ENCODE measurements at places on chromosomes 11 and 22. TPM values are rescaled to one million over a fixed set of nuclear protein-coding genes. Genes with fewer than 3 reads are reported as not detected.

DNA sequence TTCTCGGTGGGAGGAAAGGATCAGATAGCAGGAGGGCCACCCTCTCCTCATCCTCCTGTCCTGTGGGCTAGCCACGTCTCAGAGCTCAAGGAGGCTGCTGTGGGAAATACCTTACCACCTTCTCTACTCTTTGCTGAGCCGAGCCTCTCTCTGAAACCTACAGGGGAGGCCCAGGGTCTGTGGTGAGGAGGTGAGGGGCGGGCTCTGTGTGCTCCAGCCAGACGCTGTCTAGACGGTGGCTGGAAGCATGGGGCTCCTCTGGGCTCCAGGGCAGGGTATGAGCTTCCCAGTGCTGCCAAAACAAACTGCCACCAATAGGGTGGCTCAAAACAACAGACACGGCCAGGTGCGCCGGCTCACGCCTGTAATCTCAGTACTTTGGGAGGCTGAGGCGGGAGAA lies 5.5 kb upstream of the TMPRSS6 start:
- no peak for DNase-seq

GRCh38 chr22:27318516-27318915 lies 483.0 kb downstream of the MN1 start:
- DNase-seq = no peak

GRCh38 chr11:15569305-15570025 lies 454.7 kb downstream of the INSC start:
- no peak for DNase-seq

- DNase-seq = no peak
Measured at GRCh38 chr22:39351689-39352214, 2.0 kb downstream of the SYNGR1 start.

- DNase-seq = no peak
Measured at GRCh38 chr11:65488273-65489034, 10.4 kb upstream of the MALAT1 start.

DNA sequence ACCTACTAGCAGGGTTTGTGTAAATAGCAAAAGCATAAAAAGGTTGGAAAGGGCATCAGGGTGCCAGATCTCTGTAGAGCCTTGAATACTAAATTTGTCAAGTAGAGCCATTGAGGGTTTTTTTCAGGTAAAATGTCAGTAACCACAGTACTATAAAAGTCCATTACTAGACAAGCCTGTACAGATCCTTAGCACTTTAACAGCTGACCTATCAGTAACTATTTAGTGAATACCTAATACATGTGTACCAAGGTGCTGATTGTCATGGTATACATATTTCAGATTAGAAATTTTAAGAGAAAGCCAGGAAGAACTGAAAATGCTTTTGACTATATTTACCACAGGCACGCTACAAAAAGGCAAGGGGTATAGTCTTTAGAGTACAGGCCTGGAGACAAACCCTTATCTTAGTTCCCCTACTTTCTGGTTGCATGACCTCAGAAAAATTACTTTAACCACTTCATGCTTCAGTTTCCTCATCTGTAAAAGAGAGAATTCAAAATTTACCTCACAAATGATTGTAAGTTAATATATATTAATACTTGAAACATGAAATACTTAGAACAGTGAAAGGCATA lies 57.9 kb downstream of the RAB38 start:
- no peak for DNase-seq

DNA sequence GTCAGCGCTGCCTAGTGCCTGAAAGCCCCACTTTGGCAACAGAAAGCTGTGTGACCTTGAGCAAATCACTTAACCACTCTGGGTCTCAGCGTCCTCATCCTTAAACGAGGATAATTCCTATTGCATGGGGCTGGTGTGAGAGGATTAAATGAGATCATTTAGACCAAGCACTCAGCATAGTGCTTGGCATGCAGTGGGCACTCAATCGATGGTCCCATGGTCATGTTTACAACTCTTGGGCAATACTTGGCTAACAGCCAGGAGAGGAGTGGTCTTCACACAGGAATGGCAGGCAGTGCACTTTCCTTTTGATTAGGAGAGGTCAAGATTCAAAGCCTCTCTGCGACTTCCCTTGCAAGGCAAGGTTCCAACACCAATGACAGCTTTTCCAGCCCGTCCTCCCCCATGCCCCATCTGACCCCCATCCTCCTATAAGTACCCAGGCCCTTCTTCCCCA lies 14.1 kb downstream of the TNKS1BP1 start:
- peak; percentile 78 for DNase-seq

DNA sequence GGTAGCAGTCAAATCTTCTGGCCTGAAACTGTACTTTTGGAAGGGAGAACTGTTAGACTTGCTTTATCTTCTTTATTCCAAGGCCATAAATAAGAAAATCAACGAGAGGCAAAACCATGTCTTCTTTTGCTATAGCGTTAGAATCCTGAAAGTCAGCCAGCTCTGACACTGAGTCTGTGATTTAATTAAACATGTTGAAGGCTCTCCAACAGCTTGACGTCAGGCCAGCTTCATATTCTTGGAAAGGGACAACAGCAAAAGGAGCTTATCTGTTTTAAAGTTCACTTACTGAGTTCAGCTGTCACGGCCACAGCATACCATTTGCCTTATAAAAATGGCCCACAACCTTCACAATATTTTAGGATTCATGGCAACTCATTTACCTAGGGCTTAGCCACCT lies 131.0 kb upstream of the LDLRAD3 start:
- DNase-seq = no peak

DNA sequence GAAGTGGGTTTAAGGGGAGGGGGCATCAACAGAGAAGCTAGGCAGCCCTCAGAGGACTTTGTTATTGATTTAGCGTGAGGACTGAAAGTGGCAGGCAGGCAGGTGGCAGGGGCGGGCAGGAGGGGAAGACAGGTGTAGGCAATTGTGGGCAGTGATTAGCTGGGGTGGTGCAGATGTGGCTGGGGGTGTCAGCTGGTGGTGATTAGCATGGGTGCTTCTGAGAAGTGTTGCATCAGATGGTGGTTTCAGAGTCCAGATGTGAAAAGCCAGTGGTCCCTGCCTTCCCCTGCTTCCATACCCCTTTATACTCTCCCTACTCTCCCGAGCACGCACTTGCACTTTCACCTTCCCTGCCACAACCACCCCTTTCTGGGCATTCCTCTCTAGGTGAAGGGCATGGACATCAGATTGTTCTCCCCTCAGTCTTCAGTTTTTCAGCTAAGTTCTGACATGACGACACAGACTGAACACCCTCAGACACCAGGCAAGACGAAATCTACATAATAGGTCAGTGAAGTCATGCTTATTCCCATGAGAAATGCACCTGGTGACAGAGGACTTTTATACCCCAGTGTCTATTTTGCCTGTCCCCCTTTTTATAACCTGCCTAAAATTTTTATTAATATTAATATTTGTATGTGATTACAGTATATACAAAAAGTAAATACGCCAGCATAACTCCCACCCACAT lies 435.7 kb upstream of the CADM1 start:
- no peak for DNase-seq

- no peak for DNase-seq
Measured at GRCh38 chr11:15127341-15127740, 12.6 kb downstream of the INSC start.

DNA sequence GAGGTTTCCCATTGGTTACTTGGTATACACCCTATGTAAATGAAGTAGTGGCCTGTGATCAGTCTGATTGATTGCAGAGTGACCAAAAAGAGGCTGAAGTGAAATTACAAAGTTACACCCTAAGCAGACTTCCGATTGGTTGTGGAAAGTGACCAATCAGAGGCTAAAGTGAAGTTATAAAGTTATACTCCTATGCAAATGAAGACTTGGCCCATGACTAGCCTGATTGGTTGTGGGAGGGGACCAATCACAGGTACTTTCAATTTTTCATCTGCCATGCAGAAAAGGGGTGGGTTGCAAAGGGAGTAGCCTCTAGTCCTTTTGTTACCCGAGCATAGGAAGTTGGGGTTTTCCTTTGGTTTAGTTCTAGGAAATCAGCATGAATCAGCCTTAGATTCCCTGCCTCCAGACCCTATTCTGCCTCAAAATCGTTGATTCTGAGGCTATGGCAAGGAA lies 18.1 kb upstream of the CSTF3 start:
- DNase-seq = no peak

- no peak for DNase-seq
Measured at GRCh38 chr11:17927681-17928343, 85.0 kb downstream of the SERGEF start.

- peak; percentile 17 for DNase-seq
Measured at GRCh38 chr11:66546368-66546965, at the start of gene ACTN3. TSS of gene ACTN3 (plus strand) at chr11:66546903. CDS start at chr11:66546938, 35 bp downstream.

GRCh38 chr22:36419912-36420882 lies 32.4 kb upstream of the MYH9 start:
- DNase-seq = no peak

DNA sequence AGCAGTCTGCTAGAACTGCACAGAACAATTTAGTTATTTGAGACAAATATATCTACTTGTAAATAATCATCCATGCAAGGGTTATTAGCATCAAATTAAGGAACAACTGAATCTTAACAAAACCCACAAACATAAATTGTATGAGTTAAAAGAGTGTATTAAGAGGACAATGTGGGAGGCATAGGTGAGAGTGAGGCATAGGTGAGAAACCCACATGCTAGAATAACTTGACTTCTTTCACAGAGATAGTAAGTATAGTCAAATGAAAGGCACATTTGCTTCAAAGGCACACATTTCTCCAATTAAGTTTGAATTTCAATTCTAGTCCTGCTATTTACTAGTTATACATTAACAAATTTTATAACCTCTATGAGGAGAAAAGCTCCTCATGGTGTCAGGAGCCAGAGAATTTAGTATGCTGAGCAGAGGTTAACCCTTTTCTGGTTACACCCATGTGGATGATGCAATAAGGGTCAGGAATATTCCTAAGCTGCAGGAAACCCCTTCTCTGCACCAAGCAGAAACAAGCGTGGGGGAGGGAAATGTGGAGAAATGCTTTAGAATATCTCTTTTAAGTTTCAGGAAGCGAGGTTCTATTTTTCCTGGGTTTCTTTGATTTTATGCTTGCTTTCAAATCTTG lies 264.2 kb downstream of the GRM5 start:
- DNase-seq = no peak

GRCh38 chr11:106381895-106382294 lies 304.4 kb downstream of the AASDHPPT start:
- DNase-seq = no peak

DNA sequence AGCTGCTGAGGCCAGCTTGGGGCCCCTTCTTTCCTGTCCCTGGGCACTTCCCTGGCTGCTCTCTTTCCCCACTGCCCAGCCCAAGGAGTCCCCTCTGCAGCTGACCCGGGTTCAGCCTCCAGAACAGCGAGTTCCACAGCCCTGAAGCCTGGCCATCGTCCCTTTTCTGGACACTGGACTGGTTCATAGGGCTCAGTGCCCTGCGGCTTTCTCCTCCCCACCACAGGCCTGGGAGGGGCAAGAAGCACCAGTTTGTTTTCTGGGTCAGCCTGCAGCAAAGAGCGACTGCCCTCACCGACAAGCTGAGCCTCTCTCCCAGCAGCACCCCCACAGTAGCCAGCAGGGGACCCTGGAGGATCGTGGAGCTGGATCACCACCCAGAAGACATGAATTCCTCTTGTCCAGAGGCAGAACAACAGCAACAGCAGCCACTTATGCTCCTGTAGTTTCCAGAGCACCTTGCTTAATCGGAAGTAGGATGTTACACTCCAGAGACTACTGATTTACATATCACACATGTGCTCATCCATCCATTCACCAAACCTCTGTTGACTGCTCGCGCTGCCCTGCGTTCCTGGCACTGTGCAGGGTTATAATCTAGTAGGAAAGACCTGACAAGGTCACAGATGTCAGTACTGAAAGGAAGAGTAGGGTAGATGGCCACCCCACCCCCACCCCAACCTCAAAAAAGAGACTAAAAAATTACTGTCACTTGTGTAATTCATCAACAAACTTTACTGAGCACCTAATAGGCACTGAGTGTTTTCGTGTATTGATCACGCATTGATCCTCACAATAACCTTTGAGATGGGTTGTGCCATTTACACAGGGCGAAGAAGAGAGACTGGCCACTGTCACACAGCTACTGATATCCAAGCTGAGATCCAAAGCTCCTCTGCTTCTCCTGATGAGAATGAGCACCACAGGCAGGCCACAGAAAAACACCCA lies 13.0 kb upstream of the CXCR5 start:
- DNase-seq = peak; percentile 28

- no peak for DNase-seq
Measured at GRCh38 chr11:35006389-35007128, 90.1 kb downstream of the PDHX start.

GRCh38 chr11:67649634-67650510 lies 658 bp downstream of the ACY3 start:
- DNase-seq = no peak

DNA sequence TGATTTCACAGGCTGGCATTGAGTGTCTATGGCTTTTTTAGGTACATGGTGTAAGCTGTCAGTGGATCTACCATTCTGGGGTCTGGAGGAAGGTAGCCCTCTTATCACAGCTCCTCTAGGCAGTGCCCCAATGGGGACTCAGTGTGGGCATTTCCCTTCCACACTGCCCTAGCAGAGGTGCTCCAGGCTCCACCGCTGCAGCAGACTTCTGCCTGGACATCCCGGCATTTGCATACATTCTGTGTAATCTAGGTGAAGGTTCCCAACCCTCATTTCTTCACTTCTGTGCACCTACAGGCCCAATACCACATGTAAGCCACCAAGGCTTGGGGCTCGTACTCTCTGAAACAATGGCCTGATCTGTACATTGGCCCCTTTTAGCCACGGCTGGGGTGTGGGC lies 78.3 kb downstream of the RNF169 start:
- no peak for DNase-seq

- DNase-seq = no peak
Measured at GRCh38 chr11:74154620-74155281, 16.1 kb downstream of the C2CD3 start.

DNA sequence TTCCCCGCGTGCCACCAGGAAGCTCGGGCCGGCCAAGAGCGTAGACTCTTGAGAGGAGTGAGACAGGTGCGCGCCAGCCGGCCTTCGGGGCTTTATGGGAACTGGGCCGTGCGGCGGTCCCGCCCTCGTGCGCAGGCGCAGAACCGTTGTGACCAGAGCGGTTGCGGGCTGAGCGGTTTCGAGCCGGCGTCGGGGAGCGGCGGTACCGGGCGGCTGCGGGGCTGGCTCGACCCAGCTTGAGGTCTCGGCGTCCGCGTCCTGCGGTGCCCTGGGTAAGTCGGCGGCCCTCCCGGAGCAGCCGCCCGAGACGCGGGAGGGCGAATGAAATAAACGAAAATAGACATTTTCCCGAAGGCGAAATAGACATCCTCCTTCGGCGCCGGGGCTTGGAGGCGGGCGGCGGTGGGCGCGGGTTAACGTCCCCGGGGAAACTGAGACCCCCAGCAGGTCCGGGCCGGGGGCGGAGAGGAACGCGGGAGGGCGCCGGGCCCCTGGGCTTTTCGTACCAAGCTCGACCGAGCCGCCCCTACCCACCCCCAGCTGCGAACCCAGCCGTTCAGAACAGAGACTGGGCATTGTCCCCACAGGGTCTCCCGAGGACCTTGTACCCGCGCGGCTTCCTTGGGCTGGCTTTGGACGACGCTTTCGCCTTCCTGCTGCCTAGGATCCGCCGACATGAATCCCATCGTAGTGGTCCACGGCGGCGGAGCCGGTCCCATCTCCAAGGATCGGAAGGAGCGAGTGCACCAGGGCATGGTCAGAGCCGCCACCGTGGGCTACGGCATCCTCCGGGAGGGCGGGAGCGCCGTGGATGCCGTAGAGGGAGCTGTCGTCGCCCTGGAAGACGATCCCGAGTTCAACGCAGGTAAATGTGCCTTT lies at the start of gene ASRGL1:
Gene ASRGL1 (plus strand): TSS at position 146 of the 879 bp plus-strand sequence. CDS start 530 bp downstream, at position 676.
- DNase-seq = peak; percentile 43

The CALCA gene
- not detected for polyA plus RNA-seq

The SCGB2A2 gene
- polyA plus RNA-seq = 0.40 TPM

The SMIM35 gene
- polyA plus RNA-seq = 0.04 TPM

The TMEM151A gene
- polyA plus RNA-seq = 0.33 TPM

The GAS2 gene
- polyA plus RNA-seq = 26.0 TPM

The CENPM gene
- 10.6 TPM for polyA plus RNA-seq

The NNMT gene
- polyA plus RNA-seq = not detected

The SLC17A6 gene
- not detected for polyA plus RNA-seq

The NOL12 gene
- 11.8 TPM for polyA plus RNA-seq

The ST3GAL4 gene
- polyA plus RNA-seq = 12.5 TPM

All from HepG2 (cell line).